Activated naive CD8-positive, alpha-beta T cell treated with anti-CD3 and anti-CD28 coated beads, Interleukin-2, amount 10 ng/mL, durations not matched to agents 7 days and 5 days (primary cell): ENCODE measurements at places on chromosomes 11 and 22. TPM values are rescaled to one million over a fixed set of nuclear protein-coding genes. Genes with fewer than 3 reads are reported as not detected.

Gene GLB1L3
- total RNA-seq: 6.1 TPM

DNA sequence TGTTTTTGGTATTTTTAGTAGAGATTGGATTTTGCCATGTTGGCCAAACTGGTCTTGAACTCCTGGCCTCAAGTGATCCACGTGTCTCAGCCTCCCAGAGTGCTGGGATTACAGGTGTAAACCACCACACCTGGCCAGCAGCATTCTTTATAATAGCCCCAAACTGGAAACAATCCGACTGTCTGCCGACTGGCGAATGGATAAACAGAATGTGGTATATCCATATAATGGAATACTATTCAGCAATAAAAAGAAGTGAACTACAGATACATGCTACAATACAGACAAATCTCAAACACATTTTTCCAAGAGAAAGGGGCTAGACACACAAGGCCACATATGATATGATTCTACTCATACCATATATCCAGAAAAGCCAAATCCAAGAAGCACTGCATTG lies 151.3 kb downstream of the ST3GAL4 start:
- DNase-seq: no peak

Gene OSM
- total RNA-seq: 142 TPM

- DNase-seq: no peak
Measured at GRCh38 chr11:94558468-94558867, 8.7 kb upstream of the PIWIL4 start.

- DNase-seq: no peak
Measured at GRCh38 chr11:61362542-61362875, 335 bp downstream of the TMEM138 start.

Gene HPX
- total RNA-seq: 1.3 TPM

Gene ATP5MG
- total RNA-seq: 202 TPM

DNA sequence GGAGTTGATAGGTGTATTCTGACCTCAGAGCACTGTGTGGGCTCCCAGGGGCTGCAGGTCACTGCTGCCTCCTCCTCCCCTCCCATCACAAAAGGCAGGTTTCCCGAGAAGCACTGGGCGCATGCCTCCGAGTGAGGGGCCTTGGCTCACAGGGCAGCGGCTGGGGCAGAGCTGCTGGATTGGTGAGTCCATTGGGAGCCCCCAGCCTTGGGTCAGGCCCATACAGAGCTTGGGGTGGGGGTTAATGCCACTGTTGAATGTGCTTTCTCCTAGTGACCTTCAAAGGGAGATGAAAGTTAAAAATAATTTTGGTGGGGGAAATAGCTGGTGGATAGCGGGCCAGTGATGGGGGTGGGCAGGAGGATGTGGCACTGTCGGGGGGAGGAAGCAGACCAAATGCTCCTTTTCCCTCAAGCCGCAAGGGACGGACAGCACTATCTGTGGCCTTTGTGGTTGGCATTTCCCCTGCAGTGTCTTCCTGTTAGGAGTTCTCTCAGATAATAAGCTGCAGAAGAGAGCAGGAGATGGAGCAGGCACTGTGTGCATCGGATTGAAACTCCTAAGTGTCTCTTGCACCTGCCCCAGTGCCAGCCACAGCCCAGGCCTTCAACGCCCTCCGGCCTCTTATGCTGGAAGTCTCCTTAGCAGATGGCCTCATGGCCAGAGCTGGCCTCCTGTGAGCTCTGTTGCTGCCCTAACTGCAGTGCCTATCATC lies 3.2 kb downstream of the TUBA8 start:
- DNase-seq: no peak

- DNase-seq: no peak
Measured at GRCh38 chr11:57751676-57752253, at the start of gene BTBD18. Gene BTBD18, minus strand, starts transcription at chr11:57751819. Its CDS starts 631 bp downstream, at chr11:57751188.
